ENCODE measurements at places on chromosomes 1 and 21.

DNA sequence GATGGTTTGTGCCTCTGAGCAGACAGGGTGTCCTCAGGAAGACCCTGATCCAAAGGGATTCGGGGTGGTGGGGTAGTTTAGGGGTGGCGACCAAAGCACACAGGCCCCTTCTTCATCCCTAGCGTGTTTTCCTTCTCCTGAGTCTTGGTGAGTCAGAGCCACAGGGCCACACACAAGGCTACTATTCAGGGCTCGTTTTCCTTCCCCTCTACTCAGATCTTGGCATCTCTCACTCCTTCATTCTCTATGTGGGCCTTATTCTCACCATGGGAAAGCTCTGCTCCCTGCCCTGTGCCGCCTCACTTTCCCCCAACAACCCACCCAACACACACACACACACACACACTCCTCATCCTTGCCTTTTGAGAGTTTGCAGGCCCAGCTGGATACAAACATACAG is 43.6 kb upstream of the WNT2B start:
- no peak for DNase-seq

GRCh38 chr1:7266561-7266960 is 481.3 kb downstream of the CAMTA1 start:
- DNase-seq = no peak

DNA sequence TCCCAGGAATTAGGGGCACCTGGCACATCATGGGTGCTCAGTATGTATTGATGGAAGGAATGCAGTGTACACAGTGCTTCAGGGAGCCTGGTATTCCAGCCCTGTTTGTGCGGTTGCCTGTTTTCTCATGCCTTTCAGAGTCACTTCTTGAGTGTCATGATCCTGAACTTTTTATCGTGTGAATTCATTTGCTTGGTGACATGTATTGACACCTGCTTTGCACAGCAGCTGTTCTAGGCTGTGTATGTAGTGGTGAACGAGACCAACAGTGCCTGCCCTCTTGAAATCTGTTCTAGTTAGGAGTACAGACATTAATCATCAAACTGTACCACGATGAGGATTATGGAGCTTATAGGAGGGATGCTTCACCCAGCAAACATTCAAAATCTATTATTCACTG is 6.1 kb downstream of the HTR6 start:
- no peak for DNase-seq

DNA sequence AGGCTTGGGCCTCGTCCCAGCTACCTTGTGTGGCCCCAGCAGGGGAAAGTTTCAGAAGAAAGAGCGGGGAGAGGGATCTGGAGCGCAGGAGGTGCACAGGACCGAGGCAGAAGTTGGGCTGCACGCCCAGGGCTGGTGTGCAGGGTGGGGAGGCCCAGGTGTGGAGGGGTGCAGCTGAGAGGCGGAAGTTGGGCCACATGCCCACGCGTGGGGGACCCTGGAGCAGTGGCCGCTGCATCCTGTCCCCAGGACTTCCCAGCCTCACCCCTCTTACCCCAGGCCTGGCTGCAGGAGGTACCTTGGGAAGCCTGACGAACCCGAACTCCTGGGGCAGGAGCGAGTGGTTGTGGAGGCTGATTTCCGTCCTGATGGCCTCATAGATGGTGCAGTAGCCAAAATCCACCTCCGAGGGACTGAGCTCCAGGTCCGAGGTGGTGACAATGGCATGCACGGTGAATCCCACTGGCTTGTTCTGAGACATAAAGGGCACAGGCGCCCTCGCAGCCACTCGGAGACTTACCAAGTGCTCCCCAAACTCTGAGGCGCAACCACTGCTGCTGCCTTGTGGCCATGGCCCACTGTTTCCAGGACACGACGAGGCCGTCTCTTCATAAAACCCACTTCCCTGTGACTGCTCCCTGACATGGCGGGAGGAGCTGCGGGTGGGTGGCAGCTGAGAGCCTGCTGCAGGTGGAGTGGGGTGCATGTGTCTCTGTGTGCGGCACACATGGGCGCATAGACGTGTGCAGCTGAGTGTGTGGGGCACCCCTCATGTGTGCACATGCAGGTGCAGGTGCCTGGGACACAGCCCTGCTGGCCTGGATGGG is 20.4 kb upstream of the TMEM52 start:
- no peak for DNase-seq

DNA sequence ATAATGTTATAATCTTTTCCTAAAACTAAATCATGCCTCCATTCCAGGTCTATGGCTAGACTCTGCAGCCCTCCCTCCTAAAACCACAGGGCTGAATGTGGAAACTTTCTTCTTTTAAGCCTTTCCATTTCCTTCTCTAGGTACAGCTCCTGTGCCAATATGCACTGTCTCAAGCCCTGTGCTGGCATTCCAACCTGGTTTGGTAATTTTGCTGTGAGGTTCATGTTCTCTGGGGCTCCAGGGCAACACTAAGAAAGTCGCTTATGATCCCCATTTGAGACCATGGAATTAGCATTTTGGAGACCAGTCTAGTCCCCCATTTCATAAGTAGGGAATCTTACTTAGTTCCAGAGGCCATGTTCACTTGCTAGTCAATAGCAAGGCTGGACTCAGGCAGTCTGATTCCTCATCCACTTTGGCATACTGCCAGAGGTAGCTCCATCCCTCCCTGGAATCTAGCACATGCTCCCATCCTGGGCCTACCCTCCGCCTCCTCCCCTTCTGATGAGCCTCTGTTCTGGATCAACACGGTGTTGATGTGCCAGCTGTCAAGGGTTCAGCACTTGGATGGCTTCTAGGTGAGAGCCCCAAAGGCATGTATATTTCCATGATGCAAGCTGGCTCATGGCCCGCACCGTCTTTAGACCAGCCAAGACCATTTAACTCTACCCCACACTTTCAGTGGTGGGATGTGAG is 36.5 kb downstream of the ZMYND12 start:
- DNase-seq = no peak
